ENCODE measurements at places on chromosomes 13 and 19.

GRCh38 chr13:53266757-53267156, 238.1 kb downstream of the OLFM4 start:
- DNase-seq, result no peak

GRCh38 chr13:21435687-21436151, 23.4 kb downstream of the ZDHHC20 start:
- no peak for DNase-seq

DNA sequence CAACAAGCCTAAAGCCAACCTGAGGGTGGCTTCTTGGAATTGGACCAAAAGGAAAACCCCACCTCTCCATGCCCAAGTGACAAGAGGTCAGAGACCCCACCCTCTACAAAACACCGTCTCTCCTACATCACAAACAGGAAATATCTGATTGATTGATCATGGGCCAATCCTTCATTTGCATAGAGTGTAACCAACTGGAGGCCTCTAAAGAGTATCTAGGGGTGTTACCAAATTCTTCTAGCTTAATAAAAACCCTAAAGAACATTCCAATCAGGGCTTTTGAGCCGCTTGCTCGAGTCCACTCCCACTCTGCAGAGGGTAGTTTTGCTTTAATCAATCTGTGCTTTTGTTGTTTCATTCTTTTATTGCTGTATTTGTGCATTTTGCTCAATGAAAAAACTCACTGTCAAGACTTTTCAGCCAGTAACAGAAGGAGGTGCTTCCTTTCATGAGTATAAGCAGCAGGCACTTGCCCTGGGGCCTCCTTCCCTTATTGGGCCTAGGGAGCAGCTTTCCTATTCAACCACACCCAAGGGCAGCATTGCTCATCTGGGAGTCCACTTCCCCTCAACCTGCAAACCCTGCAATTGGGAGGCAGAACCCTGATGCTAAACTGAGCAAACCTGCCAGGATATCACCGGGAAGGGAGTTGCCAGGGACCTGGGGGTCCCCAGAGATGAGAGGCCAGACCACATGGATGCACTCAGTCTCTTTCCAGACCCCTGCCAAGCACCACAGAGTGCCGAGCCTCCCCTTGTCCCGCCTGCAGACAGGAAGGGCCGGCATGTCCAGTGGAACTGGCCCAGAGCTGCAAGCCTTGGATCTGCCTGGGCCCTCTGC, 154.3 kb upstream of the VSTM2B start:
- no peak for DNase-seq

DNA sequence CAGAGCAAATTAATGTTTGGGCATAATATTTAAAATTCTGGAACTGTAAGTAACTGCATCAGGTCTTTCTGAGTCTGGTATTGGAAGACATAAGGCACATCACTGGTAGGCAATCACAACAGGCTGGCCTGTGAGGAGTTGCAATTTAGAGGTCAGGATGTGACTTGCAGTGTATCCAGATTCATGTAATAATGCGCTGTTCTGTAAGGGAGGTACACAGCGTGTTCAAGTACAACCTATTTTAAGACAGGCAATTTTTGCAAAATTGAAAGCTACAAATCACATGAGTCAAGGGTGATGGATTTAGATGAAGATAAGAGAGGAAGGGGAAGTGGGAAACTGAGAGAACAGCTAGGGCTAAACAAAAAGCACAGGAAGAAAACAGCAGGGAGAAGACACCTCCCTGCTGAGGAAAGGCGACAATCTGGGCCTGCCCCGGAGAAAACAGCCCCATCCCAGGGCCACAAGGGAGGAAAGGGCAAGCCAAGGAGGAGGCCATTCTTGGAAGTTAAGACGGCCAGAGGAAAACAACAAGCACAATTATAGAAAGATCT, 138.1 kb downstream of the LACC1 start:
- DNase-seq, result no peak

GRCh38 chr13:66972659-66973058, 257.5 kb downstream of the PCDH9 start:
- no peak for DNase-seq

- no peak for DNase-seq
These were observed 663 bp upstream of the SMAD9 start for GRCh38 chr13:36920616-36921185.

- peak; percentile 22 for DNase-seq
These were observed 174.5 kb downstream of the KCTD12 start for GRCh38 chr13:76711550-76712182.

DNA sequence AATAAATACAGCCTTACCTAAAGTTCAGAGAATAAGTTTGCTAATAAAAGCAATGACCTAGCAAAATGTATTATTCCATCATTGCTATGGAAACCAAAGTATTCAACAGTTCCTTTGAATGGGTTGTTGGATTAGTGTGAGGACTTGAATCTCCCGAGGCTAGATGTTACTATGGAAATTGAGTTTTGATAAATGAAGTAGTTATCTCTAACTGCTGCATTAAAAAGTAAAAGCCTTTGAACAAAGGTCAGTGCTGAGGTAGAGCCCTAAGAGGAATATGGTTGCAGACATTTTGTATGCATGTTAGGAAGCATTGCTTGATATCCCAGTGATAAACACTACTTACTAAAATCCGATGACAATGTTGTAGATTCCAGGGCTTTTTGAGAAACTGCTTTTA, 6.2 kb downstream of the KLF5 start:
- DNase-seq, result no peak

DNA sequence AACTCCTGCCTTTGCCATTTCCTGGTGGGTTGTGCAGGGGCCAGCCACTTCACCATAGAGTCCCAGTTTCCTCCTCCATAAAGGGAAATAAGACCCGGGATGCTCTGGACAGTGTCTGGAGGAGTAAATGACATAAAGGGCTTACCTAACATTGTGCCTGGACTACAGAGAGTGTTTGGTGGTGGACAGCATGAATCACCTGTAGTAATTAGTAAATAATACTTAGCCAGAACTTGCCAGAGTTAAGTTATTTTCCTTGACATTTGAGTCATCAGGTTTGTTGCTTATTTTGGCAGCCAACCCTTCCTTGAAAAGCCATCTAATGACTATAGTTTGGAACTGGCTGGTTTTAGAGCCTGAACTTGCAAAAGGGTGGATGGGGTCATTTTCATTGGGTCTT, 159.2 kb downstream of the SLC7A1 start:
- no peak for DNase-seq

- no peak for DNase-seq
These were observed 204.1 kb upstream of the ZNF536 start for GRCh38 chr19:30167976-30168635.

GRCh38 chr19:41528106-41528505, 47.9 kb upstream of the CEACAM21 start:
- peak; percentile 52 for DNase-seq

DNA sequence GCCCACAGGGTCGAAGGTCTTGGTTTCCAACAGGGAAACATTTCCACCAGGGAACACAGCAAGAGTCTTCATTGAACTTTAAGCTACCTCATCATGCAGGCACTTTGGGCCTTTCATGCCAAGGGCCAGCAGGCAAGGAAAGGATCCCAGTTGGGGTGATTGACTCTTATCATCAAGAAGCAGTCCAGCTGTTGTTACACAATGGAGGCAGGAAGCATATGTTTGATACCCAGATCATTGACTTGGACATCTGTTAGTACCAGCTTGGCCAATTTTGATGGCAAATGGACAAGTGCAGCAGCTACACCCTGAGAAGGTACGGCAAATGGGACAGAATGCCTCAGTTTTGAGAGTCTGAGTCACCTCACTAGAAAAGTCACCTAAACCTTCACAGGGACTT, 10.9 kb upstream of the RCBTB1 start:
- no peak for DNase-seq

Data from GDM1 (cell line).